Substantia nigra (tissue), 51 donors: ENCODE measurements at places on chromosomes 13 and 19.

DNA sequence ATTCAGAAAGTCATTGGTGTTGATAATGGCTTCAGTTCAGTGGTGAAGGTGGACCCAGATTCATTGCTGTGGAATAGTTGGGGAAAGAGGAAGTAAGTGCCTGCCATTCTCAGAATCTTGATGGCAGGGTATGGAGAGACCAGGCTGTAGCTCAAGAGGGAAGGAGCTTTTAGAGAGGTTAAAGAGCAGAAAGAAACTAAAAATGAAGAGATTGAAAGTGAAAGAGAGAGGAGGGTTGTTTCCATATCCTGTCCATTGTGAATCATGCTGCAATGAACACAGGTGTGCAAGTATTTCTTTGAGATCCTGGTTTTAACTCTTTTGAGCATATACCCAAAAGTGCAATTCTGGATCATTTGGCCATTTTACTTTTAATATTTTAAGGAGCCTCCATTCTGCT is 12.5 kb downstream of the GJB6 start:
- no peak for DNase-seq

DNA sequence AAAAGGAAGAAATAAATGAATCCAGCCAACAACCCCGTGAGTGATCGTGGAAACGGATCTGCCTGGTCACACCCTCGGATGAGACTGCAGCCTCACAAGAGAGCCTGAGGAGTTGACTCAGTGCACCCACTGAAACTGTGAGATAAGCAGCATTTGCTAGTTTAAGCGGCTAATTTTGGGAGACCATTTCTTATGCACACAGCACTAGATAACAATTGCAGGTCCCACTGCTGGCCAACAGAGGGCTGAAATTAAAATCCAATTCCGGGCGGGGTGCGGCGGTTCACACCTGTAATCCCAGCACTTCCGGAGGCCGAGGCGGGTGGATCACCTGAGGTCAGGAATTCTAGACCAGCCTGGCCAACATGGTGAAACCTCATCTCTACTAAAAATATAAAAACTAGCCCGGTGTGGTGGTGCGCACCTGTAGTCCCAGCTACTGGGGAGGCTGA is 3.6 kb downstream of the UQCR11 start:
- DNase-seq: no peak

DNA sequence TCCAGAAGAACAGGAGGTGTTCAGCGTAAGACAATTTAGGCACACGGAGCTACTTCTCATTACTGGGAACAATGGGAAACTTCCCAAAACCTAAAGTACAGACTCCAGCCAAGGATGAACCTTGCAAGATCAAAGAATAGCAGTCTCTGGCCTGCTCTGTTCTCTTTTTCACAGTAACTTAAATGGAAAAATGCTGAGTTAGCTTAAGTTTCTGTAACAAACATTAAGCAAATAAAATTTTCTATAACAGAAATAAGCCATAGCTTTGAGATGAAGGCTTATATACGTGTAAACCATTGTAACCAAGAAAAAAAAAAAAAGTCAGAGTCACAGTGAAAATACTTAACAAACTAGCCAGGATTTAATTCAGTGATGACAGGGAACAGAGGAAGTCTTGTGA is 18.2 kb upstream of the ZNF460 start:
- DNase-seq: no peak

DNA sequence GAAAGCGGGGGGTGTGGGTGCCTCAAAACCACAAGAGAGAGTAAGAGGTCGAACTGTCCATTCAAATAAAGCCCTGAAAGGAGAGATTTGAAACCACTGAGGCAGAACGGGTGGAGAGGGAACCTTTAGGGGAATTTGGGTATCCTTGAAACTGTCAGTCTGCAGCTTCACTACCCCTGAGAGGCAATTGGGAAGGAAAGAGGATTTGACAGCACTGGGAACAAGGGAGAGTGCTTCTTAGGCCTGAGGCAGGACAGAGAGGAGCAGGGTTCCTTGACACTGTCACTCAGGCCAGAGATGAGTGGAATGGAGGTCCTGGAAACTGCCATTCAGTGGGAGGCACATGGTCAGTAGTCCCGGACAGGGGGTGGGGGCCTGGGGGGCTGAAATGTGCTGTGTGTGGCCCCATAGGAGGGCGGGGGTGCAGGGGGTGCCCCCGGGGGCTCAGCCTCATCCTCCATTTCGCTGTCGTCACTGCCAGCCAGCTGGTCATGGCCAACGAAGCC is 5.0 kb downstream of the GFY start:
- no peak for DNase-seq

- no peak for DNase-seq
Observed at GRCh38 chr13:44955406-44955805, 33.9 kb downstream of the NUFIP1 start.

- DNase-seq: no peak
Observed at GRCh38 chr13:76683854-76684253, 202.4 kb downstream of the KCTD12 start.

- no peak for DNase-seq
Observed at GRCh38 chr13:77239312-77239711, 87.6 kb downstream of the MYCBP2 start.

- DNase-seq: no peak
Observed at GRCh38 chr13:98416408-98416807, 160.5 kb downstream of the STK24 start.

DNA sequence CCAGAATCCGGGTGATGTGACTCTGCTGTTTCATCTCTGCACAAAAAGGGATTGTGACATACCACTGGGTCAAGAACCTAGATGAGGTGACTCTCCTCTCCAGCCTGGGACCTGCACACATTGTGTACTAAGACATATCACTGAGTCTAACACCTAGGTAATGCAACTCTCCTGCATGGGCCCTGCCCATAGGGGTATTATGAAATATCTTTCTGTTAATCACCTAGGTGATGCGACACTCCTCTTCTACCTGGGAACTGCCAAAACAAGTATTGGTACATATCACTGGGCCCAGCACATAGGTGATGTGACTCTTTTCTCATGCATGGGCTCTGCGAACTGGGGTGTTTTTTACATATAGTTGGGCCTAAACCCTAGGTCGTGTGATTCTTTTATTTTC is 35.5 kb upstream of the ZNF254 start:
- no peak for DNase-seq
